Colonic mucosa (tissue), 4 donors: ENCODE measurements at places on chromosomes 16 and 17. TPM values are rescaled to one million over a fixed set of nuclear protein-coding genes. Genes with fewer than 3 reads are reported as not detected.

KRT39 gene
- not detected for total RNA-seq

GPR139 gene
- not detected for total RNA-seq

MXRA7 gene
- total RNA-seq = 20.3 TPM

SOST gene
- total RNA-seq = not detected

CCDC154 gene
- 1.6 TPM for total RNA-seq

STH gene
- not detected for total RNA-seq

SCRN2 gene
- total RNA-seq = 36.8 TPM

RCVRN gene
- not detected for total RNA-seq

ACE gene
- total RNA-seq = 38.3 TPM

LPO gene
- not detected for total RNA-seq

SEPTIN12 gene
- total RNA-seq = not detected

CA4 gene
- total RNA-seq = 397 TPM

STAC2 gene
- total RNA-seq = 0.11 TPM

GRCh38 chr16:23252310-23252709 is 49.8 kb upstream of the SCNN1B start:
- no peak for DNase-seq

DNA sequence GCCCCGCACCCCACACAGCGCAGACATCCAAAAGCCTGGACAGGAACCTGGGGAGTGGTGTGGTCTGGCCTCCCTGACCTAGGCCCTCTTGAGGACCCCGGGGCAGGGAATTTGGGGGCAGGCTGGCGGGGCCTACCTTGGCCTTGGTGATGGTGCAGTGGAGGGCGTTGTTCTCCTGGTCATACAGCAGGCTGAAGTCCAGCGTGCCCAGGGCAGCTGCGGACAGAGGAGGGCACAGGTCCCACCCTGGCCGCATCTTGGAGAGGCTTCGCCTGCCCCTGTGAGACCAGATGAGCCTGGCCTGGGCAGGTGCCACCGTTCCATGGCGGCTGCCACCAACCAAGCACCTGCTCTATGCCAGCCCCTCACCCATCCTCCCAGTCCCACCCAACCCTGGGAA is 9.0 kb downstream of the DOC2B start:
- no peak for DNase-seq

DNA sequence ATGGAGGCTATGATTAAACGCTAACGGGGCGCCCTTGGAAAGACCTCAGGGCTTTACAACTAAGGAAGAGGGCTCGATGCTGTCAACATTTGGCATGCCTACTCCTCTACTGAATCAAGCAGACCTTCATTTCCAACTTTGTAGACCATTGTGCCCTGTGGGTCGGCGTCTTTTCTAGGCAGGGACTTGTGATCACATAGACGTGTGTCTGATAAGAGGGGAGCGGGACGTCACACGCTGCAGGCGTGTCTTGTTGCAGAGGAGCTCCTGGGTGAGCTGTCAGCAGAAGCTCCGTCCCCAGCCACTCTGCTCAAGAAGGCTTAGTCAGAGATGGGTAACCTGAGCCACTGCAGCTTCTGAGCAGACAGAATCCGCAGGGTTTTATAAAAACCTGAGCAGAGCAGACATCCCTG is 2.8 kb downstream of the MAPK8IP3 start:
- no peak for DNase-seq

GRCh38 chr16:28167221-28167620 is 44.5 kb downstream of the XPO6 start:
- DNase-seq = no peak

- no peak for DNase-seq
Measured at GRCh38 chr16:17798716-17799115, 328.0 kb upstream of the XYLT1 start.

DNA sequence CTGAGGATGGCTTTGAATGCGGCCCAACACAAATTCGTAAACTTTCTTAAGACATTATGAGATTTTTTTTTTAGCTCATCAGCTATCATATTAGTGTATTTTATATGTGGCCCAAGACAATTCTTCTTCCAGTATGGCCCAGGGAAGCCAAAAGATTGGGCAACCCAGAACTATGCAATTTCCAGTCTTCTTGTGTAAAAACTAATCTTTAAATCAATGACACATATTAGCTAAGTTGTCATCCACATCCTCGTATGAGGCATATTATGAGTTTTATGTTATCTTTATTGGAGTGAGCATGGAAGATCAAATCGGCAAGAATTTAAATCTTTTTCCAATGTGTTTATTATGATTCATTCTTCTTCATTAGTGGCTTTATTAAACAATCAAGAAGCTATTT is 198.6 kb upstream of the HSBP1 start:
- DNase-seq = no peak

- no peak for DNase-seq
Measured at GRCh38 chr16:35252356-35252936, 1793.0 kb downstream of the TP53TG3F start.

- DNase-seq = no peak
Measured at GRCh38 chr16:88777471-88778270, 7.3 kb downstream of the PIEZO1 start.

GRCh38 chr17:57407287-57408070 is 151.2 kb downstream of the MSI2 start:
- DNase-seq = peak; percentile 78

- DNase-seq = no peak
Measured at GRCh38 chr16:82638095-82638798, 11.5 kb downstream of the CDH13 start.

DNA sequence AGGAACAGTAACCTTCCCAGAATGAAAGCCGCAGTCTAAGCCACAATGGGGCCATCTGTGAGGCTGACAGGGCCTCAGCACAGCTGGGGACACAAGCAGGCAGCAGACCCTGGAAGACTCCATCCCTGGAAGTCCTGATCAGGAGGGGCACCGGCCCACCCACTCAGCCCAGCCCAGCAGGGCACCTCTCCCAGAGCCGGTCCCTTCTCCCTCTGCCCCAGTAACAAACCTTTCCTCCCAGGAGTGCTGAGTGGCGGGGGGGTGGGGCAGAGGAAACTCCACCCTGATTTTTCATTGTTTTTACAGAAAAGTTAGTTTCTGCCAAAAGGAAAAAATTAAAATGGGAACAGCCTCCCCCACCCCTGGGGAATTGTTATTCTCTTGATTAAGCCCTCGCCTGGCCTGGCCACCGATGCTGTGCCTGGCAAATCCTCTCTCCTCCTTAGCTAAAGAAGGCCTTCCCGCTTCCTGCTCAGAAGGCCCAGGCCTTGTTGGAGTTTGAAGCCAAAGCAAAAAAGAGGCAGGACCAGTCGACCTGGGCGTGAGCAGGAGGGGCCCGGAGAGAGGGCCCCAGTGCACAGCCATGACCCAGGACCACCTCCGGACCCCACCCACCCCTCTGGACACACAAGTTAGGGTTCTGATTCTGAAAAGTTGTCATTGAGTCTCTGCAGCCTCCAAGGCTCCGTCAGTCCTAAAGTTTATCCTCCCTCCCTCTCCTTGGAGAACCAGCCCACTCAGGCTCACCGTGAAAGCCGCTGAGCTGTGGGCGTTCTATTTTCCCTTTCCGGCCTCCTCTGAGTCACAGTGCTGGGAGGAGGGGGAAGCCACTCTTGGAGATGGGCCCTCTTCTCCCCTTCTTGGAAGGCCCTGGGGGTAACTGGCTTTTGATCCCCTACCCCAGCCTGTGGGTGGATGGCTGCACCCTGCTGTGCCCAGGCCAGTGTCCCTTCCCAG is 128.4 kb upstream of the TNRC6C start:
- DNase-seq = no peak

DNA sequence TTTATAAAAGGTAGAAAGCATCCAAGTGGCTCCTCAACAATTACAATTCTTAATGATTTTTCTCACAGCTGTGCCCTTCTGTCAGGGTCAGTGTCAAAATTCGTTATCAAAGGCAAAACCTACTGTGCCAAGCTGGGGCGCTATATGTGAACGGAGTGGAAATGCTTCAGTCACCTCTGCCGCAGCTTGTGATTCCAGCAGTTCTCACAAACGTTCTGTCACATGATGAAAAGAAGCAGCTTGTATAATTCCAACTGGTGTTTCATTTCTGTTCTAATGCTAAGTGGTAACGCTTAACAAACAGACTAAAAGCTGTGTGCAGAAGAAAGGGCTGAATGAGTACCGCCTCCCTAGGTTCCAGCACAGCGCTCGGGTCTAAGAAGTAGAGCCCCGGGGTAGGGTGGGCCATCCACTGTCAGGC is 14.2 kb downstream of the PLD6 start:
- DNase-seq = no peak

GRCh38 chr17:40017422-40018080 is 2.3 kb downstream of the CSF3 start:
- DNase-seq = no peak

DNA sequence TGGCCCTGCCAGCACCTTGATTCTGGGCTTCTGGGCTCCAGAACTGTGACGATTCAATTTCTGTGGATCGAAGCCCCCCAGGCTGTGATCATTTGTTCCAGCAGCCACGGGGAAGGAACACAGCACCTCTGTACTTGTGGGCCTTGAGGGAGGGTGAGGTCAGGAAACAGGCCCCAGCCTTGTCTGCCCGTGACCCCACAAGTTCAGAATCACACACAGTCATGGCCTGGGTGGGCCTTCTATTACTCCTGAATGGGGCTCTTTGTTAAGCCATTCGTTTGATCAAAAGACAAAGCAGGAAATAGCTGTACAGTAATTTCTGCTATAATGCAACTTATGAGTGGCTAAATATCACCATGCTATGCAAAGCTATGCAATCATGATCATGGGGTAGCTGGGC is 10.1 kb downstream of the ST6GALNAC2 start:
- DNase-seq = no peak

DNA sequence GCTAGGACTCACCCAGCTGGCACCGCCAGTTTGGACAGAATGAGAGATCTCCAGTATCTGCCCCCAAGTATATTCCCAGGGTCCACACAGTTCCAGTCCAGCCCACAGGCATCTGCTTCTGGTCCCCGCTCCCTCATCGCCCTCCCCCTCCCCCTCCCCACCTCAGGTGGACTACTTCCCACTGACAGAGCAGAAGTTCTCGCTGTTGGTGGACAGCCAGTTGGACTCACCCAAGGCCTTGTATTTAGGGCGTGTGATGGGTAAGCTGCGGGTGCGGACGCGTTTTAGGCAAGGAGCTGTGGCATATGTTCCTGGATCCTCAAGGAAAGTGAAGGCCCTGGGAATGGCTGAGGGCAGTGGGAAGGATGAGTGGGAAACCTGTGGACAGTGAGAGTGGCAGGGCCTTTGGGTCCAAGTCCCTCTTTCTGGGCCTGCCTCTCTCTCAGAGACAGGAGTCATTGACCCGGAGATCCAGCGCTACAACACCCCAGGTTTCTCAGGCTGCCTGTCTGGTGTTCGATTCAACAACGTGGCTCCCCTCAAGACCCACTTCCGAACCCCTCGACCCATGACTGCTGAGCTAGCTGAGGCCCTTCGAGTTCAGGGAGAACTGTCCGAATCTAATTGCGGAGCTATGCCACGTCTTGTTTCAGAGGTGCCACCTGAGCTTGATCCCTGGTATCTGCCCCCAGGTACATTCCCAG is 14.9 kb downstream of the CNTNAP1 start:
- no peak for DNase-seq

GRCh38 chr17:81582749-81583148 is 30.6 kb upstream of the FAAP100 start:
- no peak for DNase-seq
